ENCODE measurements at places on chromosomes 2 and 18.

DNA sequence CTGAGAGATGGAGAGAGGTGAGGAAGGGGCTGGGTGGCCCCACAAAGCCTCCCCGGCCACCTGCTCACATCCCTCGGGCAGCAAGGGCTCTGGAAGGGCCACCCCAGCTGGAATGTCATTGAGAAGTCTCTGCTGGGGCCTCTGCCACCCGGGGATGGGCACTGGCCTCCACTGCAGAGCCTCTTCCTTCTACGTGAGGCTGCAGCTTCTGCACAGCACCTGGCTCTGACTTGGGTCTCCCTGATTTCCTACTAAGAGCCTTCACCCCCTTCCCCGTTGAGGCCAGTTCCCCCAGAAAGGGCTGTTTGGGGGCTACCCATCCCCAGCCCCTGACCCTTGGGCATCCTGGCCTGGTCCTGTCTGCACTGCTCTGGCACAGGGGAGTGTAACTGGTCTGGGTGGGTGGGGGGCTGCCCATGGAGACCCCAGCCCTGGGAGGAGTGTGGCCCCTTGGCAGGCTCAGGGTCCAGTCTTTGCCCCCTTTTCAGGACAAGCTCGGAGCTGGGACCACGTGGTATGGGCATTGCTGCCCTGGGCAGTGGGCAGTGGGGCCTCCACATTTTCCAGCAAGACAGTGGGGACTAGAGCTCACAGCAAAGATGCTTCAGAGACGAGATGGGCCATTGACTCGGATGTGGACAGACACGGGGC lies 5.6 kb downstream of the PDCD1 start:
- no peak for DNase-seq

GRCh38 chr18:51074605-51075004 lies 44.6 kb downstream of the SMAD4 start:
- no peak for DNase-seq

DNA sequence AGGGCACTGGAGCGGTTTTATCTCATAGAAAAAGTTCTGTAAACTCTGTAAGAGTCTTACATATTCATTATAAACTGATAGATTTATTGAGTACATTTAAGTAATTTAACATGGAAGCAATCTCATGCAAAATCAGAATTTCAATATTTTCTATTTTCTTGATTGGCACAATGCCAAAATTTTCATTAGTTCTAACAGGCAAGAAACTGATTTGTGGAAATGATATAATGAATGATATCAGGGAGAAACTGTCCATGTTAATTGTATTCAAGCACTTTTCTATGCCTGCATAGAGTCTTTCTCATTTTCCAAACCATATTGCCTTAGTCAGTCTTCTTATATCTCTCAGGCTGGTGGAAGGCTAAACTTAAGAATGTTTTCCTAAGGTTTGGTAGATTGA lies 23.0 kb upstream of the SPAG16 start:
- no peak for DNase-seq

GRCh38 chr18:62741584-62741983 lies 26.2 kb downstream of the PHLPP1 start:
- no peak for DNase-seq

DNA sequence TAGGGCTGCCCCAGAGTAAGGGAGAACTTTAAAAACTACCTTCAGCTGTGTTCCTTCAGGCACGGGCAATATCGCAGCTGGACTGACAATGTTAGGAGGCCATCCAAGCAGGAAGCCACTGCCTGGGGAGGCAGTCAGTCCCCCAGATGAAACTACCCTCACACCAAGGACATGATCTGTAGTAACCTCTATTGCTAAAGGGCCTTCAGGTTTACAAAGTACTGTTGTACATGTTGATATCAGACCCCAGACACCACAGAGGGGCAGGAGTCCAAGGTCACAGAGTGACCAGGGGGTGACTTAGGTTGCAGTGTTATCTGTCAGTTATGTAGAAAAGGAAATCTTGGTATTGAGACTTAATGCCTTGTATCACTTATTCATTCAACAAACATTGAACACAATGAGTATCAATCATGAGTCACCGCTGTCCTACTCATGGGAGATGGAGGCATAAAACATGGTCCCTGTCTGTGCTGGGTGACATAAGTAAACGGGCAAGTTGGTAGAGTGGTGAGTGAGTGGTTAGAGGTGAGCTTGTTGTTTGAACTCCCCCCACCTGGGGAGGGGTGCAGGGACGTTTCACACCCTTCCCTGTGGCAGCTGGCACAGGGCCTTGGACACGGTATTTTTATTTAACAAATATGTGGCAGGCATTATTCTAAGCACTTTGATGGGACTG lies 7.1 kb downstream of the CABLES1 start:
- DNase-seq, result peak; percentile 41

GRCh38 chr18:48879008-48879431 lies 71.7 kb downstream of the SMAD7 start:
- no peak for DNase-seq

GRCh38 chr2:156999661-157000060 lies 257.8 kb upstream of the GALNT5 start:
- DNase-seq, result no peak

- no peak for DNase-seq
Measured at GRCh38 chr2:25602333-25602723, 71.0 kb downstream of the DTNB start.

- no peak for DNase-seq
Measured at GRCh38 chr2:232336241-232336736, 42.3 kb upstream of the ALPP start.

GRCh38 chr18:24271381-24272228 lies 126.0 kb downstream of the OSBPL1A start:
- peak; percentile 82 for DNase-seq

DNA sequence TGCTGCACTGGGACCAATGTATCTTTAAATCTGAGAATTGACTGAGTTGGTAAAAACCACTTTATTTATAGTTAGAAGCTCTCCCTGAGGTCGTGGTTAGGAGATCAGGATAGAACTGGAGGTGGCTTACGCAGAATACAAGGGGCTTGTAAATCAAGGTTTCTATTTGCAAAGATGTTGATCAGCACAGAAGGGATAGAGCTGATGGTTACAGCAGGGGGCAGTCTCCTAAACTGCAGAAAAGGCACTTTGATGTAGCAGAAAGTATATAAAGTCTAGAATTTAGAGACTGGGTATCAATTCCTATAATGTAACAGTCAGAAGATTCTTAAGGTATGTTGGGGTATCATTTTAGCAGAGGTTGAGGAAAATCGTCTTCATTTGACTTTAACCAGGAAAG lies 25.2 kb upstream of the ACVR1 start:
- DNase-seq, result no peak

DNA sequence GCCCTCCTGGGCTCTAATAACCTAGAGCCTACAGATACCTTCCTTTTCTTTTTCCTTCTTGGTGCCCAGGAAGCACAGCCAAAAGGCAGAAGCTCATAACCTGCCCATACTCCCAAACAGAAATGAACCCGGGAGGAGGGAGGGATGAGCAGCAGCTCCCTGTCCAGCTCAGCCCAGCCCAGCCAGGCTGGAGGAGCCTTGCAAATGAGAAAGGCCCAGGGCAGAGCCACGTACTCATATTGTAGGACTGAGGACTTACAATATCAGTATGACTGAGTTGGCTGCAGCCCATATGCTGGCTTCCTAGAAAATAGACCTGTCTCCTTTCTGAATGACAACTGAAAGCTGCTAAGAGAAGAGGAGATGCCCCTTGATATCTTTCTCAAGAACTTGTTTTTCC lies 21.7 kb downstream of the PKDCC start:
- DNase-seq, result no peak

GRCh38 chr18:76397631-76398030 lies 97.4 kb downstream of the ZNF516 start:
- no peak for DNase-seq

GRCh38 chr2:233062946-233063268 lies 2.8 kb downstream of the INPP5D start:
- DNase-seq, result no peak

- DNase-seq, result no peak
Measured at GRCh38 chr18:45049578-45050319, 369.1 kb downstream of the SETBP1 start.

DNA sequence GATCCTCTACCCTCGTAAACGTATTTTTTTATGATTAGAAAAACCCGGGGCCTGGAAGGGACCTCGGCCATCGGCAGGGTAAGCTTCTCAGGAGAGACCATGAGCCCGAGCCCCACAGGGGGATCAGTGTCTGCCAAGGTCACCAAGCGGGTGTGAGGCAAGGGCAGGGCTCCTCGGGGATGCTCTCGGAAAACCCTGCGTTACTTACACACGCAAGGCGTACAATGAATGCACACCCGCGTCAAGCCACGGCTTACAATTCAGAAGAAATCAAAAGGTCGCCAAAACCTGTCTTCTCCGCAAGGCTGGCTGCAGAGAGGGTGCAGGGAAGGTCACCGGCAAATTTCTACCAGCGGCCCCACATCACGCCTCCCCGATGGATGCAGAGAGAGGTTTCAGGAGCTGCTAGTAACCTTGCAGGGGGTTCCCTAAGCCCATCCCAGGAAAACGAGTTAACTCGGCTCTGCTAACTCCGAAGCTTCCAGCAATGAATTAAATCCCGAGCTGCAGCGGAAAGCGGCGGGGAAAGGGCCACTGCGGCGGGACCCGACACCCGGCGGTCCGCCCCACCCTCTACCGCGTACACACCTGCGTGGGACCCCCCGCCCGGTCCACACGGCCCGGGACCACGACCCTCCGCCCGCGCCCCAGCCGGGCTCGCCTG lies 638 bp downstream of the ST3GAL5 start:
- DNase-seq, result peak; percentile 46

DNA sequence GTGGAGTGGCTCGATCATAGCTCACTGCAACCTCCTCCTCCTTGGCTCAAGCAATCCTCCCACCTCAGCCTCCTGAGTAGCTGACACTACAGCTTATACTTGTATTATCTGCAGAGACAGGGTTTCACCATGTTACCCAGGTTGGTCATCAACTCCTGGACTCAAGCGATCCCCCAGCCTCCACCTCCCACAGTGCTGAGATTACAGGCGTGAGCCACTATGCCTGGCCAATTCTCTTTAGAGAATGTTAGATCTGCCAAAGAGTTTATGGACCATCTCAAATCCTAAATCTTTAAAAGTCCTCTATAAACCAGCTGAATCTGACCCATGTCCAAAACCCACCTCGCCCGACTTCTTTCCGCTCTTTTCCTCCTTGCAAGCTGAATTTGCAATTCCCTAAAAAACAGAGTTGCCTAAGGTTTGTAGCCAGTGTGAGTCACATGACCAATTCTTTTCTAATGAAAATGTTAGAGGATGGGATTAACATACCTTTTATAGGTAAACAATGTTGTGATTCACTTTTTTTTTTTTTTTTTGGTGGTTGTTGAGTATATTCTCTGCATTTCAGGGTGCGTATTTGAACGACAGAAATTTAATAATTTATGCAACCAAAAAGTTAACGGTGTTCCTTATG lies 2.4 kb upstream of the PMAIP1 start:
- no peak for DNase-seq

- no peak for DNase-seq
Measured at GRCh38 chr2:150946831-150947230, 314.8 kb downstream of the RBM43 start.

DNA sequence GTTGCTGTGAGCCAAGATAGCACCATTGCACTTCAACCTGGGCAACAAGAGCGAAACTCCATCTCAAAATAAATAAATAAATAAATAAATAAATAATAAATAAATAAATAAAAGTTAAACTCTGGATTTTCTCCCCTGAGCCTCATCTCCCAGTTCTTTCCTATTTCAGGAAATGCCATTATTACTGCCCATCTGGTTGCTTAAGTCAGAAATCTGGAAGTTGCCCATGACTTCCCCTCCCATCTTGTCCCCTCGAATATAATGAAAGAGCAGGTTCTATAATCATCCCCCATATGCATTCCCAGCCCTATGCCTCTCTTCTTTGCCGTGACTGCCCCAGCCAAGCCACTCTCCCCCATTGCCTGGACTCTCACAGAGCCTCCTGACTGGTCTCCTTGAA lies 4.2 kb upstream of the PSD4 start:
- no peak for DNase-seq

DNA sequence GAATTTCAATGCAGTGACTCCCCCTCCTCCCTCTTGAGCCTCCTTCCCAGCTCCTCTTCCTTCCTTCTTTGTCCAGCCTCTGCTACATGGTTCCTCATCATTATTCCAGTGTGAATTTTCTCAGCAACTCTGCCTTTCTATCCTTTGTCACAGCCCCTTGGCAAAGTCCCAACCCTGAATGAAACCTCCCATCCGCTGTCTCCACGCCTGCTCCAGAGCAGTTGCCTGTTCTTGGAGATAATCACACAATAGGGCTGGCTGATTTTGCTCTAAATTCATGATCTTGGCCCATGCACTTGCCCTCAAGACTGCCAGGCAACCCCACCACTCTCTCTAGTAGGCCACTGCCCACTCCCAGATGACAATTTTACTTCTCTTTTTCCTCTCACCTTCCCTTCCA lies 61.4 kb downstream of the BCL2L11 start:
- no peak for DNase-seq

DNA sequence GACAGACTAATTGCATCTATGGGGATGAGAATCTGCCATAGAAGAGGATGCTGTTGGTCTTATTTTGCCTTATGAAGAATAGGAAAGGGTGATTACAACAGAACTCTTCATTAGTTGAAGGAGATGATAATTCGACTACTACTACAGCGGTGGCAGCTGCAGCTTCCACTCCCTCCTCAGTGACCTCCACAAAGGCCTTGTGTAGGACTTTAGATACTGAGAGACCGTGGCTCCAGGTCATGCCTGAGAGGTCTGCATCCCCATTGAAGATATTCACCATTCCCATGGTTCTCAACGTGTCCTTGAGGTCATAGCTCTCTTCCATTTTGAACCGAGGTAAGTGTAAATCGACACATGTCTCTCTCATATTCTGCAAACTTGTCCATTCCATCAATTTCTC lies 6.4 kb downstream of the SERPINB4 start:
- DNase-seq, result no peak

DNA sequence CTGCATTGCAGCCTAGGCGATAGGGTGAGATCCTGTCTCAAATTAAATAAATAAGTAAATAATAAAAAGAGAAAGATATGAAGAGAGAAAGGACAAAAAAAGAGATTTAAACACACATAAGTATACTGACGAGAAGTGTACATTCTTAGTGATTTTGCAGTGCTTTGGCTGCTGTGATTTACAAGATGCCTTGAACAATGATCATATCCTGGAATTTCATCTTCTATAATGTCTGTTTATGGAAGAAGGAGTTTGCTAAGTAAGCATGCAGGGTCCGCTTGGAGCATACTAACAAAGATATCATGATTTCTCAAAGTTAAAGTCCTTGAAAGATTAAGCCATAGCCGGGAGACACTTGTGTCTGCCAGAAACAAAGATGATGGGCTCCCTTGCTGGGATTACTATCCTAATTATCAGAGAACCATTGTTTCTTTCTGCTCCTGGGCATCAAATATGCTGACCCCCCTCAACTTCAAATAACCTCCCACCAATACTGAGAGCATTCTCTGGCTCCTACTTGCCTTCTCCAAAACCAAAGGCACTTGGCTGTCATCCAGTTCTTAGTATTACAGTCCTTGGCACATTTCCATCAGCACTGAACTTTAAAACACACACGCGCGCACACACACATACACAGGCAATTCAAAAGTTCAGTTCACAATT lies 47.5 kb upstream of the STAM2 start:
- DNase-seq, result peak; percentile 49

DNA sequence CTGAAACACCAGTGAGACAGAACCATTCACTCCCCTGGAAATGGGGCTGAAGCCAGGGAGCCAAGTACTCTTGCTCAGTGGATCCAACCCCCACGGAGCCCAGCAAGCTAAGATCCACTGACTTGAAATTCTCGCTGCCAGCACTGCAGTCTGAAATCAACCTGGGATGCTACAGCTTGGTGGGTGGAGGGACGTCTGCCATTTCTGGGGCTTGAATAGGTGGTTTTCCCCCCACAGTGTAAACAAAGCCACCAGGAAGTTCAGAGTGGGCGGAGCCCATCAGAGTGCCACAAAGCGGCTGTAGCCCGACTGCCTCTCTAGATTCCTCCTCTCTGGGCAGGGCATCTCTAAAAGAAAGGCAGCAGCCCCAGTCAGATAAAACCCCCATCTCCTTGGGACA lies 292.8 kb downstream of the LNPK start:
- DNase-seq, result no peak

All from ELR (cell line).